ENCODE measurements at places on chromosomes 6 and 20.

DNA sequence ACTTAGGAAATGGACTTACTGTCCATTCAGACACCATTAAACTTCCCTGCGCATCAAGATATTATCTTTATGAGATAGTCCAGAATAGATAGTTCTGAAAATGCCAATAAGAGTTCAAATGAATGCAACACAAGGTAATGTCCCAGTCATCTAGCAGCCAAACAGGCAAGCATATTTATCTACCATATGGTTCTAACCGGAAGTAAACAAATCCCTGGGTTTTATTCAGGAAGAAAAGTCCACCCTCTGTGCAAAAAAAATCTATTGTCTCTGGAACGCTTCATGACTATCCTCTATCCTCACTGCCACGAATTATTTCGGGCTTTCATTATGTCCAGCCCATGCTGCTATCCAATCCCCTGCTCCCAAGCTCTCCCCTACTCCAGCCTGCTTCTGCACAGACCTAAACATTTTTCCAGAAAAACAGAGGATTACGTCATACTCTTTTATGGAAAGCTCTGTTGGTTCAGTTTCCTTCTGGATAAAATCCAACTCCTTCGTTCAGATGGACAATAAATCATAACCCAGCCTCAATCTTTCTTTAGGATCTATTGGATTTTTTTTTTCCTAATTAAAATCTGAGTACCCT, 11.4 kb downstream of the PPIL6 start:
- no peak for DNase-seq

DNA sequence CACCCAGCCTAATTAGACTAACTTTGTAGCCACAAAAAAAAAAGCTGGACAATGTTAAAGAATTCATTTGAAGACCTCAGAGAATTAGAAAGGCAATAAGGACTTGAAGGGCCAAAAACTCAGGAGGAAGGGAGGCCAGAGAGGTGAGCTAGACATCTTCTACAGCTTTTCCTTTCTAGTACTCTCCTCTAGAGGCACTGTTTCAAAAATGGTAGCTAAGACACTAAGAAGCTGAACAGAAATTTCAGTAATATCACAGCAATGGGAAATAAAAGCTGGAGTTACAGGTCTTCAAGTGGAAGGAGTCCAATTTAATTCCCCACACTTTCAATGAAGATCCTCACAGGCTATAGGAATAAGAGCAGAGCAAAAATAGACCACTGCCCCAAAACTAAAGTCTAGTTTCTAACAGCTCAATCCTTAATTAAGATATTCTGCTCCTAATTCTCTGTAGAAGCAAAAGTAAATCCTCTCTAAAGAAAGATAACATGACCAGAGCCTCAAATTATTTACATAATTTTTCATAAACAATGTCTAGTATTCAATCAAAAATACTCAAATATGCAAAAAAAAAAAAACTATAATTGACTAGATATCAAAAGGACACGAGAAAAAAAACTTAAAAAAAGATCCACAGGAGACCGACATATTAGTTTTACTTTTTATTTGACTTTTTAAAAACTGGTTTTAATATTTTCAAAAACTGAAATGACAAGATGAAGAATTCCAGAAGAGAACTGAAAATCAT, 63.7 kb downstream of the RNGTT start:
- no peak for DNase-seq

DNA sequence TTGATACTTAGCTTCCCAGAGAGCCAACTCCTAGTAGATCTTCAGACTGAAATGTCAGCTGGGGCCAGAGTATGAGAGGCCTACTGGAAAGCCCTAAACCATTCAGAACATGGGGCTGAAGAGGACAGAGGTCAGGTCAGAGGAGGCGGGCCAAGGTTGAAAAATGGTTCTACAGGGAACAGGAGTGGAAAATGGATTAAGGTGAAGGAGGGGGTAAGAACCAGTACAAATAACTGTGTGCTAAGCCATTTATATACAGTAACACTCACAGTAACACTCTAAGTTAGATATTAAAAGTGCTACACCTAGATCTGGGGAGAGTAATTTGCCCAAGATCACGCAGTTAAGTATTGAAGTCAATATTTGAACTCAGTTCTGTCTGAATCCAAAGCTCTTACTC, 313.2 kb upstream of the MAP3K7 start:
- no peak for DNase-seq

GRCh38 chr6:44969446-44970185, 358.5 kb upstream of the RUNX2 start:
- DNase-seq, result no peak

DNA sequence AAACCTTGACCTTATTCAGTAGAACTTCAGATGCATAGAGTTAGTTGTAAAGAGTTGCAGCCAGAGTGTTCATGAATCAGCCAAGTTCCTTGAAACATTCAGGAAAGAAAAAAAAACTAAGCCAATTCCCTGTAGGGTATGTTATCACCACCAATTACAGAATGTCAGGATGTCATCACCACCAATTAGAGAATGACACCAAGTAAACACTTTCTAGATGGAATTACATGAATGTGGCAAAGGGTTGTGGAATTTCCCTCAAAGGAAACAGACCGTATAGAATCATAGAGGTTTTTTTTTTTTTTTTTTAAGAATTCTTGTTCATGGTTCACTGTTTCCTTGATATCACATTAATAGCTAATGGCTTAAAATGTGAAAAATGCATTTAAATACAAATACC, 472.1 kb upstream of the RNF217 start:
- DNase-seq, result no peak

DNA sequence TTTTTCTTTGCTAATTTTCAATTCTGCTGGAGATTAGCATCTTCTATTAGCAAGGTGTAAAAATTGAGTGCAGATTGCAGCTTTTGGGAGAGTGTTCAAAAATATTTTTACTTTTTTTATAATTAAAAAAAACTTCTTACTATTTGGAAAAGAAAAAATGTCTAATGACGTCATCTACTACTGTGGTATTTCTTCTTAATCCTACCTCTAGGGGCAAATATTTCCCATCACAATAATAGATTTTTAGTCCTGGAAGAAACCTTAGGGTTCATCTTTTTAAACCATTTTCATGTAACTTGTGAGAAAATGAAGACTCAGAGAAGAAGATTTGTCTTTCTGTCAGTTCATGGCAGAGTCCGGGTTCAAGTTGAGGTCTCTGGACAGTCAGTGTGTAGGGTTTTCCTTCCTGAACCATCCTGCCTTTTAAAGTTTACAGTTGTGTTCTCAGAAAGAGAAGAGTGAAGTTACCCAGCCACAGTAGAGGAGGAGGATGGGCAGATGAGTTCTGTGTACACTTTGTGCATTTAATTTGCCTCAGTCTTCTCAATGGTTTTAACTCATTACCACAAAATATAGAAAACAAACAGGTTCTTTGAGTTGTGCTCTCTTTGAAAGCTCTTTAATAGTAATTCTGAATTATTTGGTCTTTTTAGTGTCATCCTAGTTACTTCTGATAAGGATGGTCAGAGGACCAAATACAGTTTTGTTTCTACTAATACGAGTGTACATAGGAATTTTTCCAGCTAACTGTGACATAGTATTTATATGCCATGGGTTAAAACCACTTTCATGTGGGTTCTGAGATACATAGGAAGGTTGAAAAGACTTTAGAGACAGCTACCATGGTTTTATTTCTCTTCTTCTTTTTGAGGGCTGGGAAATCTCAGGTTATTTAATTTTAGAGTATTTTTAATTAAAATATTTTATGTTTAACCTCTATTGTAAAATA, 184.7 kb downstream of the CDKAL1 start:
- DNase-seq, result no peak

- no peak for DNase-seq
Measured at GRCh38 chr6:132843316-132844035, 29.1 kb downstream of the RPS12 start.

DNA sequence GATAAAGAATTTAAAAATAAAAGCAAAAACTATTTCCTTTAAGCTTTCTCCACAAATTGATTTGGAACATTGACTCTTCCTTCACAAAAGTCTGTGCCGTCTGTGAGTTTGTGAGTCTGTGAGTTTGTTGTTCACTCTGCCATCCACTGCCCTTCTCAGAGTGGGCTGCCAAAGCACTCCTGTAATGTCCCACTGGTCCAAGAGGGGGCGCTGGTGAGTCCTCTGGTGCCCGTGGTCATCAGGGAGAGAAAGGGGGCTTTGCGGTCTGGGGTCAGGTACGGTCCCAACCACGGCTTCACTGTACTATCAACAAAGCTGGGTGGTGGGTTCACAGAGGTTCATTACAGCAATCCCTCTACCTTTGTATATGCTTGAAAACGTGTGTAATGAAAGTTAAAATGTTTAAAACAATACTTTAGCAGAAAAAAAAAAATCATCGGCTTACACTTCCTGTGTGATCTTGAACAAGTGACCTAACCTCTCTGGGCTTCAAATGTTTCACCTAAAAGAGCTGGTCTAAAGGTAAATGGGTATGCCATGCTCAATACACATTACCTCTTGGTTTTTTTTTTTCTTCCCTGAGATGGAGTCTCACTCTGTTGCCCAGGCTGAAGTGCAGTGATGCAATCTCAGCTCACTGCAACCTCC, 5.6 kb upstream of the ANKRD60 start:
- no peak for DNase-seq

DNA sequence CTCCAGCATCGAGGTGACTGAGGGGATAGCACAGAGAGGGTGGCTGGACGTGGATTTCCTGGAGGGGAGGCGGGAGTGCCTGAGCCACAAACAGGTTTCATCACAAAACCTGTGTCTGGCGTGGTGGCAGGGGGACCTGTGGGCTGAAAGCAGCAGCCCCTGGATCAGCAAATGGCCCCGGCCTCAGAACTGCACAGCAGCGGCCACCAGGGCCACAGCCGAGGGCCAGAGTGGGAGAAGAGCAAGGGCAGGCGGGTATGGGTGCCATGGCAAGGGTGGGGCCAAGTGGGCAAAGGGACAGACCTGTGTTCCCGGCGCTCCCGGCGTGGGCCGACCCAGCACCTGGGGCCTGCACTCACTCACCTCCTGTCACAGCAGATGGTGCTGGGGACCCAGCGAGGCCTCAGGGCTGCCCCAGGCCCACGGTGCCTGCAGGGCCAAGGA, 19.0 kb downstream of the NTSR1 start:
- no peak for DNase-seq

DNA sequence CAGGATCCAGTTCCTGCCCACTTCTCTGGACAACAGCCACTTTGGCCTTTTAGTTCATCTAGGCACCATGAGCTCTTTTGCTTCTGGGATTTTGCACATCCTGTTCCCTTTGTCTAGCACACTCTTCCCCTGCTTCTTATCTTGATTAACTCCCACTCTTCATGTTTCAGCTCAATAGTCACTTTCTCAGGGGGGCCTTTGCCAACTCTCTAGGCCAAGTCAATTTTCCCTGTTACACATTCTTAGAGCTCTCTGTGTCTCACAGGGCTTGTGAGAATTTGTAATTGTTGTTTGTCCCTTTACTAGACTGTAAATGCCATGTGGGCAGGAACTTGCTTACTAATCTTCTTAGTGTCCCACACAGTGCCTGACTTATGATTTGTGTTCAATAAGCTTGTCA, 58.1 kb upstream of the EPB41L1 start:
- no peak for DNase-seq

DNA sequence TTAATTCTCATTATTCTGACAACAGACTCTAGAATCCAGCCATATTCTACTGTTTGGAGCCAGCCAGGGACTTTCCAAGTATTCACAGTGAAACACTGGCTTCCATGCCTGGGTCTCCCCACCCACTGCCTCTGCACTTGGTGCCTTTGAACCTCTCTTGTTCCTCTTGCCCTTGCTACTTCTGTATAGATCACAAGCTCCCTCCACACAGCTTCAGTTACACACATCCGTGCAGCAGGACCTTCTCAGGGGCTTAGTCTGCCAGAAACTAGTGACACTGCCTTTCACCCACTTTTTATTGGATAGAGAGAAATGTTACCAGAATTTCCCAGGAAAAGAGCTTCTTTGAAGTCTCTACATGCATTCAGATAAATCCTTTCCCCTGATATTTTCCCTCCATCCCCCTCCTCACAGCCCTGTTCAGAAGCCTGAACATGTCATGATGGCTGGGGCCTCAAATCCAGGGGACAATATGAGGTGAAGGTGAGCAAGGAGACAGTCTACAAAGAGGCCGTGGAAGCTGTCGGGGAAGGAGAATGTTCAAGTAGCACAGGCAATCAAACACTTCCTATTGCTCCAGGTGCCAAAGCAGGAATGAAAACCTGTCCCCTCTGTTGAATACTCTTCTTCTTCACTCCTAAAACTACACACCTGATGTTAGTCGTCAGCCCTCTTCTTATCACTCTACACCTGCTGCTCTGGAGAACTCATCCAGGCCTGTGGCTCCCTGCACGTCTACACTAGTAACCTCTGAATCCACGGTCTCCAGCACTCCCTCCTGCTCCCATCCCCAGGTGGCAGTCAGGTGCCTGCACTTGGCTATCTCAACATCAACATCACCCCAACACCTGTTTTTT, 20.2 kb upstream of the HLA-DOA start:
- no peak for DNase-seq

- DNase-seq, result no peak
Measured at GRCh38 chr6:51028276-51028675, 209.6 kb downstream of the TFAP2B start.

GRCh38 chr6:136160250-136160649, 89.9 kb downstream of the MTFR2 start:
- no peak for DNase-seq

- no peak for DNase-seq
Measured at GRCh38 chr20:5919626-5920544, 30.4 kb downstream of the TRMT6 start.

DNA sequence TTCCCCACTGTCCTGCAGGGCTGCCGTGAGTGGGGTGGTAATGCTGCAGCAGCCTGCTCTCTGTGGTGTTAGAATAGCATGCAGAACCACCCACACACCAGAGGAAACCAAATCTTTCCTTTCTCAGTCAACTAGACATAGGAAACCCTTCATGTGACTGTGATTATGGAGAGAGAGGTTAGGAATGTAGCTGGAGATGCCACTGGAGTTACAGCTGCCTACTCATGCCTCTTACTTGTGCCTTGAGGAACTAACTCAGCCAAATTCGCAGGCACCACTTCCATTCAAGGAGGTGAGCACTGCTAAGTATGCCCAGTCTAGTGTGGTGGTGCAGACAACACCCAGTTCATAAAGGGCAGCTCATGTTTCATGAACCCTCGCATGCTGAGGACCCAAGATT, 27.4 kb downstream of the MUC22 start:
- no peak for DNase-seq

- no peak for DNase-seq
Measured at GRCh38 chr6:147677647-147678046, 169.2 kb downstream of the SAMD5 start.

DNA sequence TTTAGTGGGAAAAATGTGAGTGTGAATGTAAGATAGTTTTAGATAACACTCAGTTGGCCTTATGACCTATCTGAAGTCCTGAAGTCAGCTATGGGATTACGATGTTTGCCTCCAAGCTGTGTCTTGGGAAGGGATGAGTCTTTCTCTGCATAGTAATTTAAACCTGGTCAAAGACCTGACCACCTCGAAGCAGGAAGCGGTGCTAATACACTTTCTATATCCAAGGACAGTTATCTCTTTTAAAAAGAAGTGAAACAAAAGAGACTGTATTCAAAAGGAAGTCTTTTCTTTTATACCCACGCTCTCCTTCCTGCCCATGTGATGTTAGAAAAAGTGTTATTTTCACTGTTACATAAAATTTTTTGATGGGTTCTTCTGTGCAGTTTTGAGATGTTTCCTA, 94.9 kb downstream of the JARID2 start:
- no peak for DNase-seq

Data from cortex of kidney (tissue), 1 donor.